ENCODE measurements at places on chromosomes 11 and 22.

DNA sequence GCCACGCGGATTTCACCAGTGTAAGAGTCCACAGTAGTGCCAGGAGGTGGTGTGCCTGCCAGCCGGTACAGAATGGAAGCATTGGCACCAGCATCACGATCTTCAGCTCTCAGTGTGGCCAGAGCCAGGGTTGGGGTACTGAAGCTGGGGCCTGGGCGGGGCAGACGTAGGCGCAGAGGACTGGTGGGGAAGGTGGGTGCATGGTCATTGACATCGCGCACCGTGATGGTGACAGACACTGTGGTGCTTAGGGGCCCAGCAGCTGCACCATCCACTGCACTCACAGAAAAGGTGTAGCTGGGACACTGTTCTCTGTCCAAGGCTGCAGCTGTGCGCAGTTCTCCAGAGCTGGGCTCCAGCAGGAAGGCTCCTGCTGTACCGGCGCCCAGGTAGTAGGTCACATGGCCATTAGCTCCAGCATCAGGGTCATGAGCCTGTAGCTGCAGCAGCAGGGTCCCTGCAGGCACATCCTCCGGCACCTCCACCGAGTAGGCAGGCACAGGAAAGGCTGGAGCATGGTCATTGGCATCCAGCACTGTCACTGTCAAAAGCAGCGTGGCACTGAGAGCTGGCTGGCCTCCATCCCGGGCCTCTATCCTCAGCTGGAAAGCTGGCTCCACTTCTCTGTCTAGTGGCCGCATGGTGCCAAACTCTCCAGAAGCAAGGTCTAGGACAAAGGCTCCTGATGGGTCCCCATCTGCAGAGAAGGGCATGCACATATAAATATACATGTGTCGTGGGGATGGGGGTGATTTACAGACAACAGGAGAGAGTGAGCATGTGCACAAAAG is 7.9 kb upstream of the TPP1 start:
- no peak for DNase-seq

- peak; percentile 98 for DNase-seq
These were observed at the start of the genes FAU and MRPL49 for GRCh38 chr11:65121865-65122696. Gene FAU (minus strand): TSS chr11:65122134. CDS start chr11:65121813, 321 bp downstream. Gene MRPL49 (plus strand): TSS chr11:65122321. CDS start chr11:65122347, 26 bp downstream.

DNA sequence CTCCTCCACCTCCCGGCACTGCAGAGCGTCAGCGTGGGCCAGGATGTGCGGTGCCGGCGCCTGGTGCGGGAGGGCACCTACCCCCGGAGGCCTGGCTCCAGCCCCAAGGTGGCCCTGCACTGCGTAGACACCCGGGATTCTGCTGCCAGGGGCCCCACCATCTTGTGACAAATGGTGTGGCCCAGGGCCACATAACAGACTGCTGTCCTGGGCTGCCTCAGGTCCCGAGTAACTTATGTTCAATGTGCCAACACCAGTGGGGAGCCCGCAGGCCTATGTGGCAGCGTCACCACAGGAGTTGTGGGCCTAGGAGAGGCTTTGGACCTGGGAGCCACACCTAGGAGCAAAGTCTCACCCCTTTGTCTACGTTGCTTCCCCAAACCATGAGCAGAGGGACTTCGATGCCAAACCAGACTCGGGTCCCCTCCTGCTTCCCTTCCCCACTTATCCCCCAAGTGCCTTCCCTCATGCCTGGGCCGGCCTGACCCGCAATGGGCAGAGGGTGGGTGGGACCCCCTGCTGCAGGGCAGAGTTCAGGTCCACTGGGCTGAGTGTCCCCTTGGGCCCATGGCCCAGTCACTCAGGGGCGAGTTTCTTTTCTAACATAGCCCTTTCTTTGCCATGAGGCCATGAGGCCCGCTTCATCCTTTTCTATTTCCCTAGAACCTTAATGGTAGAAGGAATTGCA is 13.5 kb downstream of the TSKU start:
- DNase-seq: no peak

GRCh38 chr22:39474351-39475111 is 17.7 kb downstream of the MGAT3 start:
- no peak for DNase-seq

- DNase-seq: no peak
These were observed 32.5 kb upstream of the LARGE1 start for GRCh38 chr22:33952776-33953175.

DNA sequence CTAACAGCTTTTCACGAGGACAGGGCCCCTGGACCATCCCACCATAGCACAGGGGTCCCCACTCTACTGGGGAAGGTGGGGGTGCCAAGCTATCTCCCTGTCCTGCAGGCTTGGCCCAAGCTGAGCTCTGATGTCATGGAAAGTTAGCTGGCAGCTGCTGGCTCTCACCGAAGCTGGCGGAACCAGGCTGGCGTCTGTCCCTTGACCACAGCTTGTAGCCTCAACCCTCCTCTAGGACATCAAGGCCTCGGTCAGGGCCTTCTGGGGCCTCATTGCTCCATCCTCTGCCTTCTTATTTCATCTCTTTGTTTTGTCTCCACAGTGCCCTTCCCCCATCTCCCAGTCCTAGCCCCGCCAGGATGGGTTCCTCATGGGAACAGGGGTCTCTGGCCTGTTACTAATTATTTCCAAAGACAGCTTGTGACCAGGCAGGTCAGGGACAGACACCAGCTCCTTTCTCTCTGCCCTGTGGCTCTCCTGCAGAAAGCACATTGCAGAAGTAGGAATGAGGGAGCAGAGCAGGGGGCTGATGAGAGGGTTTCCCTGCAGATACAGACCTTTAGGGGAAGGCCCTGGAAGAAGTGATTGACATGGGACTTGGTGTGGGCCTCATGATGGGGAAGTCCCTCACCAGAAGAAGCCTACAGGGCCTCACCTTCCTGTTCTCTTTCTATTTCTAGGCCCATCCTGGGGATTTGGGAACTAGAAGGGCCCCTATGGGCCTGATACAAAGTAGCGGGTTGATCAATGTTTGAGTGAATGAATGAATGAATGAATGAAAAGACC is 97.5 kb upstream of the ALX4 start:
- DNase-seq: no peak

DNA sequence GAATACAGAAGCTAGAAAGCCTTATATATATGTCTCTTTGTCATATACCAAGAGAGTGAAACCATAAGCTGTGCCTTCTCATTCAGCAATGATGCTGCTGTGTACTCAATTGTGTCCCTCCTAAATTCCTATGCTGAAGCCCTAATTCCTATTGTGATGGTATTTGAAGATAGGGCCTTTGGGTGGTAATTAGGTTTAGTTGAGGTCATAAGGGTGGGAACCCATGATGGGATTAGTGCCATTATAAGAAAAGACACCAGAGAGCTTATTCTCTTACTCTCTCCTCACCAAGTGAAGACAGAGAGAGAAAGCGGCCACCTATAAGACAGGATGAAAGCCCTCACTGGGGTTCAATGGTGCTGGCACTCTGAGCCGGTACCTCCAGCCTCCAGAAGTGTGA is 1191.3 kb upstream of the TENM4 start:
- DNase-seq: no peak

DNA sequence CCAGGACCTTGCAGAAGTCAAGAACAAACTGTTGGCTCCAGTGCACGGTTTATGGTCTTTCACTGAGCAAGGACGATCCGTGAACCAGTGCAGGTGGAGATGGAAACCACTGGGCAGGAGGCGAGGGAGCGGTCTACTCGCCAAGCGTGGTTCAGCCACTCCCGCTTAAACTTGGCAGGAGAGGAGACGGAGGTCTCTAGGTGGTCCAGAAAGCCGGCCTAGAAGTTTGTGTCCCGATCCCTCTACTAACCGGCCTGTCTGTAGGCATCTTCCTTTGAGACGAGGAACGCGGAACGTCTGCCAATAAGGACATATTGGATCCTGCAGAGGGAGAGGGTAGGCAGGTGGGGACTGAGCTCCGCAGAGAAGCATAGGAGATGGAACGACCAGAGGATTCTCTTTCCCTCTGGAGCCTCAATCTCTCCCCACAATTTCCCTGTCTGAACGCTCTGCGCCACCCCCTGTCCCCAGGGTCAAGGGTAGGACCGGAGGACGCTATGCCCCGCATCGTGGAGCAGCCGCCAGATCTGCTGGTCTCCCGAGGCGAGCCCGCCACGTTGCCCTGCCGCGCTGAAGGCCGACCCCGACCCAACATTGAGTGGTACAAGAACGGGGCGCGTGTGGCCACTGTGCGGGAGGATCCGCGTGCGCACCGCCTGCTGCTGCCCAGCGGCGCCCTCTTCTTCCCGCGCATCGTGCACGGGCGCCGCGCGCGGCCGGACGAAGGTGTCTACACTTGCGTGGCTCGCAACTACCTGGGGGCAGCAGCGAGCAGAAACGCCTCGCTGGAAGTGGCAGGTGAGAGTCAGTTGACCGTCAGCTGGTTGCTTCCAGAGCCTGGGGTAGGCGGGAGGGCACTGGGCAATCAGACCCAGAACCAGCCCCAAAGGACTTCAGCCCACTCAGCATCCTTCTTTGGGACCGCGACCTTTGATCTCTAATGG is 3.4 kb downstream of the ROBO3 start:
- no peak for DNase-seq

DNA sequence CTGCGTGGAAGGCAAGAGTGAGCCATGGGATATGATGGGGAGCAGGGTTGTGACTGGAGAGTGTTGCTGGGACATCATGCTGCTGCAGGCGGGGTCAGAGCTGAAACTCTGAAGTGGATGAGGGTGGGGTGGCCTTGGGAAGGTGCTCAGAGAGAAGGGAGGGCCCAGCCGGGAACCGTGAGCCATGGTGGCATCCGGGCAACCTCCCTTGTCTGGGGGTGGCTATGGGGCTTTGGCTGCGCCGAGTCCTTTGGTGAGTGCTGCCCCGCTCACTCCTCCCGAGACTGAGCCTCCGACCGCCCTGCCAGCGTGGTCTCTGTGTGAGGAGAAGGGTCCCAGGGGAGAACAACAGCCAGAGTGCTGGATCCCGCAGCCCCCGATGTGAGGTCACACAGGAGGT is 632.0 kb downstream of the BRD1 start:
- no peak for DNase-seq

- no peak for DNase-seq
These were observed 8.0 kb downstream of the RIBC2 start for GRCh38 chr22:45421349-45422055.

DNA sequence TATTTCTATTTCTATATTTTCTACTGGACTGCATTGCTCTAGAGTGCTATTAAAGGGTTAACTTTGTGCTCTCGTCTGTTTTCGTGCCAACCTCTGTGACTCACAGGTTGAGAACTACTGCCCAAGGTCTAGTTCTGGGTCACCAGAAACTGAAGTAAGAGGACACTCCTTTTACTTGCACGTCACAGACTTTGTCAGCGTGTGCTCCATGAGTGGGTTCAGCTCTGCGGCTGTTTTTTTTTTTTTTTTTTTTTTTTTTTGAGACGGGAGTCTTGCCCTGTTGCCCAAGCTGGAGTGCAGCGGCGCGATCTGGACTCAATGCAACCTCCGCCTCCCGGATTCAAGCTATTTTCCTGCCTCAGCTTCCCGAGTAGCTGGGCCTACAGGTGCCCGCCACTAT is 49.8 kb downstream of the CLMP start:
- DNase-seq: no peak

DNA sequence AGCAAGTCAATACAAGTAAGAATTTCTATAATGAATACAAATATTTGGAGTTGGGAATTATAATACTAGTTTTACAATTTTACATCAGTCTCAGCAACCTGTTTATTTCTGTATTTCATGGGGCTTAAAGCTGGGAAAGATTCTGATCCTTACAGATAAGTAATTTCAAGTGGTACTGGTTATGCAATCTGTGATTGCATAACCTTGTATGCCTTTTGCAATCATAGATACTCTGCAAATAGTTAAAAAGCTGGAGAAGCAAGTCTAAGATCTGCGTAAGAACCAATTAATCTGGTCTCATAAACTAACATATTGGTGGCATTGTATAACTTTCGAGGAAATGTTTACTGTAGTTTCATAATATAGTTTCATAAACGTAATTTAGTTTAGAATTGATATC is 198.3 kb upstream of the PGR start:
- no peak for DNase-seq

GRCh38 chr11:17751558-17751957 is 17.0 kb downstream of the KCNC1 start:
- DNase-seq: no peak

GRCh38 chr11:70468256-70469195 is 70.2 kb downstream of the CTTN start:
- no peak for DNase-seq

DNA sequence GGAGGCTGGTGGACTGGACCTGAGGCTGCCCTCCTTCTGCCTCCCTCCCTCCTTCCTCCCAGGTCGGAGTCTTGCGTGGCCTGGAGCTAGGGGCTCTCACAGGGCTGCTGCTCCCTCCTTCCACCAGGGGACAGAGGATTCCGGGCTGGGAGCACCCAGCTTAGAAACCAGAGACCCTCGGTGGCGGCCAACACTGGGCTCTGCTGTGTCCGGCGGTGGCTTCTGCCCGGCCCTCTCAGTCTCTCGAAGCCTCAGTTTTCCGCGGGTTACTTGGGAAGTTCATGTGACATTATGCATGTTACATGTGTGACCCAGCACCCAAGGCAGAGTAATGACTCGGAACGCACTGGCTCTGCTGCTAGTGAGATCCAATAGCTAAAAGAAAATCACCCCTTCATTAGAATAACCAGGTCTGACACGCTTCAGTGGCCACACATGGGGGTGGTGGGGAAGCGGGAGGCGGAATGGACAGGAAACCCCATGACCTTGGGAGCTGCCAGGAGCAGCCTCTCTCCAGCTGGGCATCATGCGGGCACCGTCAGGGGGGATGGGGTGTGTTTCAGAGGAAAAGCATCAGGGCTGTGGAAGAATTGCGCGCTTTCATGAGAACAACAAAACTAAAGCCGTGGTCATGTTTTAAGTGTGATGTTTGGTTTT is 5.9 kb upstream of the MRGPRG start:
- no peak for DNase-seq

DNA sequence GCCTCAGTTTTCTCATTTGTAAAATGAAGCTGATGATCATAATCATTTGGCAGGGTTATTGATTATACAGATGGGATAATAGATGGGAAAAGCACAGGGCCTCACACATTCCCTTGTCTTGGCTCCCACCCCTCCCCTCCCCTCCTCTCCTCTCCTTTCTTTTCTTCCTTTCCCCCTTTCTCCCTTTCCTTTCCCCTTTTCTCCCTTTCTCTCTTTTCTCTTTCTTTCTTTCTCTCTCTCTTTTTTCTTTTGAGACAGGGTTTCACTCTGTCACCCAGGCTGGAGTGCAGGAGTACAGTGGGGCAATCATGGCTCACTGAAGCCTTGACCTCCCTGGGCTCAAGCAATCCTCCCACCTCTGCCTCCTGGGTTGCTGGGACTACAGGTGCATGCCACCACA is 161.0 kb upstream of the NARS2 start:
- DNase-seq: no peak

DNA sequence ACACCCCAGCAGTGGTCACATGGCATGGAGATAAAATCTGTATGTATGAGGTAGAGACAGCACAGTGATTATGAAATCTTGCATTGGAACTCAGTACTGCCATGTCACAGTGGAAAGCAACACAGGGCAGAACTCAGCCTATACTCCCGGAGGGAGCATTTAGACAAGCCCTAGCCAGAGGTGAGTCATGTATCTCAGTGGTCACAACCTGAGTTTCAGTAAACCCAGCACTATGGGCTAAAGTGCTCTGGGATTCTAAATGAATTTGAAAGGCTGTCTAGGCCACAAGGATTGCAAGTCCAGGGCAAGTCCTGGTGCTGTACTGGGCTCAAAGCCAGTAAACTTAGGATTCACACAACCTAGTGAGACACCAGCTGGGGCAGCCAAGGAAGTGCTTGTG is 1717.1 kb upstream of the RAG2 start:
- no peak for DNase-seq

GRCh38 chr22:22689621-22690345 is 45.4 kb downstream of the GGTLC2 start:
- DNase-seq: no peak

Data from stimulated activated CD8-positive, alpha-beta memory T cell treated with anti-CD3 and anti-CD28 coated beads, Interleukin-4, amount 100 ng/mL, for 1 hour (primary cell).